PC-3 (cell line): ENCODE measurements at places on chromosomes 2 and 18. TPM values are rescaled to one million over a fixed set of nuclear protein-coding genes. Genes with fewer than 3 reads are reported as not detected.

DNA sequence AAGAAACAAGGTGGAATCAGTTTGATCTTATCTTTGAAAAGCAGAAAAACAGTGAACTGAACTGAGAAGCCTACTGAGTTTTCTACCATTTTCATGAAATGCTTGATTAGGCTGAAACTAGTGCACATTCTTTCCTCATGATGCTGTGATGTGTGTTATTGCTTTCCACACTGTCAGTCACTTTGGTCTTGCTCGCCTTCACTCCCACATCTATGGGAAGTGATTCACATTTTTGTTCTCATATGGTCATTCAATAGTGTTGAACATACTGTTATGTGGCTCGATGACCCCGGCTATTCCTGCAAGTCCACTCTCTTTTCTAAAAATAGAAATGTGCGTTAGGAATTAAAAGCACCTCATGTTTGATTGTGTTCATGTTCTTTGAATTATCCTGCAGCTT, 129.7 kb downstream of the TGIF1 start:
- no peaks in the 10 kb centered on the region for H3K27me3 ChIP-seq
- H3K36me3 ChIP-seq: no peaks in the 10 kb centered on the region
- peak; percentile 58 for DNase-seq

- H3K36me3 ChIP-seq: no peaks in the 10 kb centered on the region
- H3K4me3 ChIP-seq: no peak overlapping the region
- H3K27ac ChIP-seq: no peak overlapping the region
Observed at GRCh38 chr18:35695384-35695783, 113.8 kb downstream of the GALNT1 start.

GRCh38 chr2:181682795-181683517, 2.6 kb upstream of the NEUROD1 start:
- H3K27ac ChIP-seq: no peak overlapping the region
- H3K4me3 ChIP-seq: no peak overlapping the region
- no peak for DNase-seq
- H3K36me3 ChIP-seq: no peaks in the 10 kb centered on the region
- peaks cover 40% of the 10 kb centered on the region for H3K27me3 ChIP-seq

GRCh38 chr2:85178154-85178553, 45.0 kb downstream of the TCF7L1 start:
- H3K4me1 ChIP-seq: peaks cover 31% of the 10 kb centered on the region
- H3K4me3 ChIP-seq: no peak overlapping the region
- H3K27me3 ChIP-seq: no peaks in the 10 kb centered on the region
- no peak overlapping the region for H3K27ac ChIP-seq
- DNase-seq: peak; percentile 25

DNA sequence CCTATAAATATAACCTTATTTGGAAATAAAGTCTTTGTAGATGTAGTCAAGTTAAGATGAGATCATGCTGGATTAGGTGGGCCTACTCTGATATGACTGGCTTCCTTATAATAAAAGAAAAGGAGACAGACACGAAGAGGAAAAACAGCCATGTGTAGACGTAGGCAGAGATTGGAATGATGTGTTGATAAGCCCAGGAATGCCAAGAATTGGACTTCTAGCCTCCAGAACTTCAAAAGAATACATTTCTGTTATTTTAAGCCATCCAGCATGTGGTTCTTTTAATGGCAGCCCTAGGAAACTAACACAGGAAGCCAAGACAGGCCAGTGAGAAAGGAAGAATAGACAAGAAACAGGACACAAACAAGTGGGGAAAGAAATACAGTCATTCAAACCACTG, 68.6 kb downstream of the NYAP2 start:
- no peaks in the 10 kb centered on the region for H3K27me3 ChIP-seq
- H3K4me3 ChIP-seq: no peak overlapping the region
- H3K27ac ChIP-seq: no peak overlapping the region
- no peaks in the 10 kb centered on the region for H3K36me3 ChIP-seq
- no peak for DNase-seq
- no peaks in the 10 kb centered on the region for H3K4me1 ChIP-seq

- H3K36me3 ChIP-seq: no peaks in the 10 kb centered on the region
- no peaks in the 10 kb centered on the region for H3K4me1 ChIP-seq
- H3K4me3 ChIP-seq: no peak overlapping the region
- no peak for DNase-seq
Observed at GRCh38 chr2:237161189-237161588, 75.5 kb downstream of the COPS8 start.

- H3K27me3 ChIP-seq: 0 out of 2 replicates have a peak, but pooled peaks cover 3% of the 10 kb centered on the region
- H3K4me3 ChIP-seq: peak overlapping the region; percentile 2; the same call in 1 of the 2 replicates
- H3K36me3 ChIP-seq: no peaks in the 10 kb centered on the region
- no peak overlapping the region for H3K27ac ChIP-seq
- peak; percentile 49 for DNase-seq
Observed at GRCh38 chr2:86368161-86368824, 30.9 kb upstream of the REEP1 start.

DNA sequence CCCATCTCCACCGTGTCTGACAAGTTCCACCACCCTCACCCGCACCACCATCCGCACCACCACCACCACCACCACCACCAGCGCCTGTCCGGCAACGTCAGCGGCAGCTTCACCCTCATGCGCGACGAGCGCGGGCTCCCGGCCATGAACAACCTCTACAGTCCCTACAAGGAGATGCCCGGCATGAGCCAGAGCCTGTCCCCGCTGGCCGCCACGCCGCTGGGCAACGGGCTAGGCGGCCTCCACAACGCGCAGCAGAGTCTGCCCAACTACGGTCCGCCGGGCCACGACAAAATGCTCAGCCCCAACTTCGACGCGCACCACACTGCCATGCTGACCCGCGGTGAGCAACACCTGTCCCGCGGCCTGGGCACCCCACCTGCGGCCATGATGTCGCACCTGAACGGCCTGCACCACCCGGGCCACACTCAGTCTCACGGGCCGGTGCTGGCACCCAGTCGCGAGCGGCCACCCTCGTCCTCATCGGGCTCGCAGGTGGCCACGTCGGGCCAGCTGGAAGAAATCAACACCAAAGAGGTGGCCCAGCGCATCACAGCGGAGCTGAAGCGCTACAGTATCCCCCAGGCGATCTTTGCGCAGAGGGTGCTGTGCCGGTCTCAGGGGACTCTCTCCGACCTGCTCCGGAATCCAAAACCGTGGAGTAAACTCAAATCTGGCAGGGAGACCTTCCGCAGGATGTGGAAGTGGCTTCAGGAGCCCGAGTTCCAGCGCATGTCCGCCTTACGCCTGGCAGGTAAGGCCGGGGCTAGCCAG, 1.2 kb downstream of the ONECUT2 start:
- no peak overlapping the region for H3K27ac ChIP-seq
- H3K27me3 ChIP-seq: peaks cover 41% of the 10 kb centered on the region
- H3K4me3 ChIP-seq: peak overlapping the region; percentile 61
- no peaks in the 10 kb centered on the region for H3K36me3 ChIP-seq

DNA sequence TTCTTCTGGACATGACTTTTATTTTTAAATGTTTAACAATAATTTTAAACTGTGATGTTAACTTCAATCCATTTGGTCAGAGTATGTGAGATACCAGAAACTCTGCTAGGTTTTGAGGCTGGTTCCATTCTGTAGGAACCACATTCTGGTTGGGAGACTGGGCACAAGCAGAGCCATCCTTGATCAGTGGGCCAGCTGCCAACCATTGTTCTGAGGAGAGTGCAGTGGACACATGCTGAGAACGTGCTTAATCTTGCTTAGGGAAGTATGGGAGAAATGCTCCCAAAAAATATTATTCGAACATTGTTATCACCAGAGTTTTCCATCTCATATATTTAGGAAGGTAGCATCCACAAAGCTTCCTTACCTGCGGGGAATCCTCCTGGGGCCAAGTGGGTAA, 155.8 kb downstream of the RTN4 start:
- no peak for DNase-seq
- peaks cover 10% of the 10 kb centered on the region for H3K4me1 ChIP-seq
- H3K36me3 ChIP-seq: no peaks in the 10 kb centered on the region

- H3K27me3 ChIP-seq: no peaks in the 10 kb centered on the region
- no peak overlapping the region for H3K4me3 ChIP-seq
- no peak overlapping the region for H3K27ac ChIP-seq
- peak; percentile 78 for DNase-seq
- H3K4me1 ChIP-seq: no peaks in the 10 kb centered on the region
Observed at GRCh38 chr18:68623342-68623741, 91.6 kb downstream of the TMX3 start.

GRCh38 chr2:149246186-149246585, 84.2 kb upstream of the LYPD6 start:
- no peak for DNase-seq
- H3K4me3 ChIP-seq: no peak overlapping the region
- H3K27ac ChIP-seq: no peak overlapping the region
- H3K27me3 ChIP-seq: peaks cover 37% of the 10 kb centered on the region

- no peaks in the 10 kb centered on the region for H3K36me3 ChIP-seq
- peaks cover 46% of the 10 kb centered on the region for H3K27me3 ChIP-seq
- DNase-seq: no peak
- no peak overlapping the region for H3K27ac ChIP-seq
- H3K4me3 ChIP-seq: no peak overlapping the region
- H3K4me1 ChIP-seq: no peaks in the 10 kb centered on the region
Observed at GRCh38 chr2:176844461-176844860, 368.1 kb upstream of the HNRNPA3 start.

GRCh38 chr18:53644799-53645471, 579.5 kb downstream of the MBD2 start:
- H3K27me3 ChIP-seq: no peaks in the 10 kb centered on the region
- no peak for DNase-seq
- H3K4me1 ChIP-seq: no peaks in the 10 kb centered on the region
- H3K4me3 ChIP-seq: no peak overlapping the region

DNA sequence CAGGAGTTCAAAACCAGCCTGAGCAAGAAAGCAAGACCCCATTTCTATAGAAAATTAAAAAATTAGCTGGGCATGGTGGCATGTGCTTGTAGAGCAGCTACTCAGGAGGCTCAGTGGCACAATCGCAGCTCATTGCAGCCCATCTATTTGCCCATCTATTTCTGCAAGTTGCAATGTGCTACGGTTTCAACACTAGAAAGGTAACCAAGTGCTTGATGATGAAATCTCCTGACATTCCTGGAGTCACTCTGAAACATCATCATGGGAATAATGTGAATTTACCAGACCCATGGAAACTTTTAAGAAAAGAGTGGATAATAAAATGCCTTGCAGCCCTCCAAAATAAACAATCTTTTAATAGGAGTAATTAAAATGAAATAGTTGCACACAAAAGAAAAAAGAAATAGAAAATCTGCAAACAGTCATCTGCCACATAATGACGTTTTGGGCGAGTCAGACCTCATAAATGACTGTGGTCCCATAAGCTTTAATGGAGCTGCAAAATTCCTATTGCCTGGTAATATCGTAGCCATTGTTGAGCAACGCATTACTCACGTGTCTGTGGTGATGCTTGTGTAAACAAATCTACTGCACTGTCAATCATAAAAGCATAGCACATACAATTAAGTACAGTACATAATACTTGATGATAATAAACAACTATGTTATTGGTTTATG, 46.6 kb upstream of the AMMECR1L start:
- no peaks in the 10 kb centered on the region for H3K27me3 ChIP-seq
- H3K4me3 ChIP-seq: no peak overlapping the region
- H3K27ac ChIP-seq: peak overlapping the region; percentile 62
- no peaks in the 10 kb centered on the region for H3K36me3 ChIP-seq

GRCh38 chr2:173652311-173652710, 297.6 kb downstream of the CDCA7 start:
- no peaks in the 10 kb centered on the region for H3K36me3 ChIP-seq
- H3K27ac ChIP-seq: peak overlapping the region; percentile 97
- peak; percentile 93 for DNase-seq

DNA sequence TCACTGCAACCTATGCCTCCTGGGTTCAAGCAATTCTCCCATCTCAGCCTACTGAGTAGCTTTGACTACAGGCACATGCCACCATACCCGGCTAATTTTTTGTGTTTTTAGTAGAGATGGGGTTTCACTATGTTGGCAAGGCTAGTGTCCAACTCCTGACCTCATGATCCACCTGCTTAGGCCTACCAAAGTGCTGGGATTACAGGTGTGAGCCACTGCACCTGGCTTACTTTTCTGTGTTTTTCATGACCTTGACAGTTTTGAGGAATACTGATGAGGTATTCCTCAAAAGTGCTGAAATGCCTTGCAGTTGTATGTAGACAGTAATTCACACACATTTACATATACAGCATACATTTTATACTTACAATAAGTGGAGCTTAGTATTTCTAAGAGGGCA, 126.1 kb downstream of the PHLPP1 start:
- no peaks in the 10 kb centered on the region for H3K27me3 ChIP-seq
- no peaks in the 10 kb centered on the region for H3K36me3 ChIP-seq
- H3K4me1 ChIP-seq: peaks cover 14% of the 10 kb centered on the region
- no peak for DNase-seq

DNA sequence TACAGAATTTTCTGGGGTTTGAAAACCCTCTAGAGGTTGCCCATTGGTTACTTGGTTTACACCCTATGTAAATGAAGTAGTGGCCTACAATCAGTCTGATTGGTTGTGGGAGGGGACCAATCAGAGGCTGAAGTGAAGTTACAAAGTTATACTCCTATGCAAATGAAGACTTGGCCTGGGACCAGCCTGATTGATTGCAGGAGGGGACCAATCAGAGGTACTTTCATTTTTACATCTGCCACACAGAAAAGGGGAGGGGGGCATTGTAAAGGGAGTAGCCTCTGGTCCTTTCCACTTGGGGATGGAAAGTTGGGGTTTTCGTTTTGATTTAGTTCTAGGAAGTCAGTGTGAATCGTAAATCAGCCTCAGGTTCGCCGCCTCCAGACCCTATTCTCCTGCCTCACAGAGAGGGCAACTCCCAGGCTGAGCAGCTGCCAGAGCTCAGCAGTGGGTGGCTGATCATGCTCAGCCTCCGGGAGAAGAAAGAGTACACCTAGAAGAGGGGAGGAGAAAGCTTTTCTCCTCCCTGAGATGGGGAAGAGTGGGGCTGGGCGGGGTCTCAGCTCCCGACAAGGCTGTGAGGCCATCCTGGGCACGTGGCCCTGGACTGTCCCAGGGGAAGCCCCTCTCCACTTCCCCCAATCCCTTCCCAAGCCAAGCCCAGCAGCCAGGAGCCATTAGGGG, 372.5 kb downstream of the GALR1 start:
- DNase-seq: no peak
- no peak overlapping the region for H3K27ac ChIP-seq
- H3K4me3 ChIP-seq: no peak overlapping the region
- no peaks in the 10 kb centered on the region for H3K4me1 ChIP-seq
- peaks cover 22% of the 10 kb centered on the region; the same call in 1 of the 2 replicates for H3K27me3 ChIP-seq
- H3K36me3 ChIP-seq: no peaks in the 10 kb centered on the region

DNA sequence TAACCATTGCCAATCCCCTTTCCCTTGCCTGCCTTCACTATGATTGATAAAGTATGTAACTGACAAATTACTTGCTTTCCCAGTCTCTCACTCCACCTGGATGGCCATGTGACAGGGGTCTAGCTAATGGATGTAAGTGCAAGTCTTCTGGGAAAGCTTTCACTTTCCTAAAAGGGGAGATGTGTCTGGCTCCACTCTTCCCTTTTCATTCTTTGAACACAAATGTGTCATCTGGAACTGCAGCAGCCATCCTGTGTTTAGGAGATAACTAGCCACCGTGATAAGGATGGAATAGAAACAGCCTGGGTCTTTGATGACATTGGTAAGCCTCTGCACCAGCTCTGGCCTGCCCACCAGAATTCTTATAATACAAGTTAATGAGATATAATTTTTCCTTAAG, 38.2 kb downstream of the SNRPD1 start:
- no peak overlapping the region for H3K27ac ChIP-seq
- H3K36me3 ChIP-seq: no peaks in the 10 kb centered on the region
- no peak for DNase-seq
- no peak overlapping the region for H3K4me3 ChIP-seq
- H3K27me3 ChIP-seq: no peaks in the 10 kb centered on the region

Gene GAL3ST2
- total RNA-seq: not detected in 2 replicates

Gene VWA3B
- total RNA-seq: not detected in 2 replicates

Gene MFSD2B
- total RNA-seq: not detected in 2 replicates

Gene NEU4
- total RNA-seq: not detected in 2 replicates

Gene GRP
- not detected in 2 replicates for total RNA-seq

Gene RNPEPL1
- 25.8 and 44.5 TPM in 2 replicates for total RNA-seq
